ENCODE measurements at places on chromosomes 16 and 17.

- no peak for DNase-seq
Measured at GRCh38 chr17:76499267-76499667, 2.0 kb downstream of the RHBDF2 start.

DNA sequence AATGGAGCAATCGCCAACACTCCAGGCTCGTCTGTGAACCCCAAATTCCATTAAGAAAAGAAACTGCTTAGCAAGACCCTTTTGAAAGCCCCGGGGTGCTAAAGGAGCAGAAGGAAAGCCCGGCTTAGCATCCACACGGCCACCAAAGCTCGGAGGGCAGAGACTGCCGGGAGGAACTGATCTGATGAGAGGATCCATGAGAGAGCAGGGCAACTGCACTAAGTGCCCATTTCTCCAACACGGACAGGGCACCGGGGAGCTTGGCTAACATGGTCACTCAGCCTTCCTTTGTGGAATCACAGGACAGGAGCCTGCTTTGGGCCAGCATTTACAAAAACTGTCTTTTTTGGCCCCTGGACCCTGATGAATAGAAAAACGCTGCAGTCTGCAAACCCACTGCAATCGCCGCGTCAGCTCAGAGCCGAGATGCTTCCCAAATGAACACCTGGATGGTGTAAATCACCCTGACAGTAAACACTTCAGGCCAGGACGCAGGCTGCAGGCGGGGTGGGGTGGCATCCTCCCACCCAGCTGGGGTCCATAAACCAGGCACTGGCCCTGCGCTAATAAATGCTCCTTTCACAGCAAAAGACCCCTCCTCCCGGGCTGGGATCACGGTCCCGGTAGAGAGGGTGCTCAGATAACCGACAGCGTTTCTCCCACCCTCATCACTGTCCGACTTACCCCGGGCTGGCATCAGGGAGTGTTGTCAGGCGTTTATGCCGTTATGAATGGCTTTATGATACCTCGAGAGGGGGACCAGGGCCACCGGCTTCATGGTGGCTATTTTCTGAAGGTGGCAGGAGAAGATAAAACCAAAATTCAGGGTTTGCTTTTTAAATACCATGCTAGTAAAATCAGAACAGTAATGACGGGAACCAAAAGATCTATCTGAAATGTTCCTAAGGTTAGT lies 299.5 kb downstream of the IRF8 start:
- DNase-seq, result no peak

DNA sequence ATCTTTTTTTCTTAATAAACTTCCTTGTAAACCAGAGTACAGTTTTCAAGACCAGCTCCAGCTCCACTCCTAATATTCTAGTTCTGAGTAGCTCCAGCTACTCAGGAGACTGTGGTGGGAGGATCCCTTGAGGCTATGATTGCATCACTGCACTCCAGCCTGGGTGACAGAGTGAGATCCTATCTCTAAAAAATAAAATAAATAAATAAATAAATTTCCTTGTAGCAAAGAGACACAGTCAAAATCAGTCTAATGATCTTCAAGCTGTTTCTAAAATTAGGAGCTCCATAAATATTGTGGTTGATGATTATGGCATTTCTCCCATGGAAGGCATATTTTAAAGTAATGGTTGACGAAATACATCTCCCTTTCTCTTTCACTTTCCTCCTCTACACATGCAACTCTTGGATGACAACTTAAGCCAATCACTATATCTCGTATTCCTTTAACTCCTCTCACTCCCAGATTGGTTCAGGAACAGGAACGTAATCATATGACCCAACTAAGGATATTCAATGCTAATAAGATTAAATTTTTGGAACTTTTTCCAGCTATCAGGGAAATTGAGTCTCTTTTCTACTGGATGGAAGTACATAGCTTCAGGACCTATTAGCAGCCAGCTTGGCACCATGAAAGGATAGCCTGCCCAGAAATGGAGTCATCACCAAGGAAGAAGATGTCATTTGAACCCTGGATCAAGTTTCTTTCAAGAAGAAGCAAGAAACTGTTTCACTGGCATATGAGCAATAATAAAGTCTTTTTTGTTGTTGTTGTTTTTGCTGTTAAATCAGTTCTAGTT lies 42.1 kb upstream of the TAOK1 start:
- DNase-seq, result no peak

DNA sequence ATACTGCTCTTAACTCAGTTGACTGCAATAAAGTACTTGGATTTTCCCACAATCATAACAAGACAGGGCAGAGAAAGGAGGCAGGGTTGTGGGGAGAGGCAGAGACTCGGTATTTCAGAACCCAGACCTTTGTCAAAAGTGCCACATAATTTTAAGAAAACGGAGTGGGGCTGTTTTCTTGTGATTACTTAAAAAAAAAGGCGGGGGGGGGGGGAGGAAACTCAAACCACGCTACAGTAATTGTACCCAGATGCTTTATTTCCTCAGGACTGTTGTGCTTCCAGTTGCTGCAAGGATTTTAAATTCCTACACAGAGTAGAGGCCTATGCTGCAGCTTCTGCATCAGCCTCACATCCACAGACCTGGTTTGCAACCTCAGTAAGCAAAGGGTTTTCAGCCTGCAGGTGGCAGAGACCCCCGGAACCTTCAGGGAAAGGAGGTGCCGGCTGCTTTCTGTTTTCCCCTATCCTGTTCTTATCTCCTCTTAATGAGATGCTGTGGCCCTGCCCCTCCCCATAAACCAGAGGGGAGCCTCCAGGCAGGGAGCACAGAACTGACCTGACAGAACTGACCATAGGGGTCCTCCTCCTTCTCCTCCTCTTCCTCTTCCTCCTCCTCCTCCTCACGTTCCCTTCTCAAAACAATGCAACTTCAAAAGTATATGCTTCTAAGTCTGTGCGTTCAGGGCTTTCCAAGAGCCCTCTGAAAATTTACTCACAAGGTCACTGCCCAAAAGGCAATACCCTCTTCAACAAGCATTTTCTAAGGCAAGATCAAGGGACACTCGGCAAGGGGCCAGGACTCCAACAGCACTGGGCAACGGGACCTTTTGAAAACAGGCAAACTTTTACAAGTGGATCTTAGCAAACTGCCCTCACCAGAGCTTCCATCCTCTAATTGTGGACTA lies 7.5 kb downstream of the AXIN2 start:
- peak; percentile 3 for DNase-seq

DNA sequence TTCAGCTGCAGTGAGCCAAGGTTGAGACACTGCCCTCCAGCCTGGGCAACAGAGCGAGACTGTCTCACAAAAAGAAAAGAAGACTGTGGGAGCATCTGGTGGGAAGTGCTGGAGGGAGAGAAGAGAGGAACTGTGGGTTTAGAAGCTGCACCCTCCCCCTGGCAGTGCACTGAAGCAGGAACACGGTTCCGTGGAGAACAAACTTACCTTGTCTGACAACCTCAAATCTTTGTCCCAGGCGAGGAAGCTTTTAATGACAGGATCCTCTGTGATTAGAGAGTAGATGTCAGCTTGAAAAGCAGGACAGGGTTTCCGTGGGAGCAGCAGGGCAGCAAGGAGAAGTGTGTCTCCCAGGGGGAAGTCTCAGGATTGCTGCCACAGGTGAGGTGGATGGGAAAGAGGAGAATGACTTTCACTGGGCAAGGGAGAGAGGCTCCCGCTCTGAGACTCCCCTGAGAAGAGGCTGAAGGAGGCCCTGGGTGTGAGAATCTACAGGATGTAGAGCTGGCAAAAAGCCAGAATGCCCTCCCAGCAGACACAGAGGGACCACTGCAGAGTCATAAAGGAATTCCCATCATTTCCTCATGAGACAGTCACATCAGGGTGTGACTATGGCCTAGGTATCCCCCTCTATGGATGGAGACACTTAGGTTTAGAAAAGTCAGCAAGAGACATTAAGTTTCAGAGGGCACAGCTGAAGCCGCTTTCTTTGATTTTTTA lies 22.9 kb downstream of the PRR11 start:
- DNase-seq, result no peak

DNA sequence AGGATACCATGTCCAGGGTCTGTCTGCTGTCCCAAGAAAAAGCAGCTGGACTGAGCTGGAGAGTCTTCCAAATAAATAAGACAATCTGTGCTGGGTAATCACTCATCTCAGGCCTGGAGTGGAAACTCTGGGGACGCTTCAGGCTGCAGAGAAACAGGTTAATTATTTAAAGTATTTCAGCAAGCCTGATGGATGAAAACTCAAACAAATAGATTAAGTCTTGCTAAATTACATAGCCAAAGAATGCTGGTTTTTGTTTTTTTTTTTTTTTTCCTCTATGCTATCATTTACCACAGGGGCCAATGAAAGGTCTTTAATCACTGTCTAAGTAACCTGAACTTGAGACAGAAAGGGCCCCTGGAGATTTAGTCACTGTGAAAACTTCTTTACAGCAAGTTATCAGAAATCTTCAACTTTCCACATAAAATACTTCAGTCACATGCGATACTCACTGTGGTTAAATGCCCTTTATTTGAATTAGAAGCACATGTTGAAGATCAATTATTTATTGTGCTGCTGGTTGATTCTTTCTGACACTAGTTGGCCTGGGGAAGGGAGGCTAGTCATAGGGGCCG lies 31.0 kb upstream of the KCNJ2 start:
- no peak for DNase-seq

DNA sequence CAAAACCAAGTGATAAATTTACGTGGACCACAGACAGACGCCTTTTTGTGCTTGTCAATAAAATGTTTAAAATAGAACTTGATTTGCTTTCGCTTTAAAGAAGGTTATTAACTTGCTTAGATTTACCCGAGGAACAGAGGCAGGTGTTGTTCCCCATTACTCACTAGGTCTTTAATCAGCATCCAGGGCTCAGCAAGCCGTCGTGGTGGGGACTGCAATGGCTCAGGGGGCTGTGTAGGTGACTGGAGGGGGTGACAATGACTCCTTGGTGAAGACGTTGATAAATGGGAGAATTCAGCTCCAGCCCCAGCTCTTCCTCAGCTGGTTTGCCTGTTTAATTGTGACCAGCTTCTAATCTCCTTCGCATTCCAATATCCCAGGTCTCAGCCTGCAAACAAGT lies 231.4 kb downstream of the TMEM114 start:
- DNase-seq, result no peak

GRCh38 chr17:36894925-36895324 lies 42.4 kb upstream of the LHX1 start:
- no peak for DNase-seq

- no peak for DNase-seq
Measured at GRCh38 chr17:70050931-70051330, 24.1 kb upstream of the KCNJ16 start.

GRCh38 chr17:74239172-74239571 lies 25.8 kb downstream of the TTYH2 start:
- no peak for DNase-seq

DNA sequence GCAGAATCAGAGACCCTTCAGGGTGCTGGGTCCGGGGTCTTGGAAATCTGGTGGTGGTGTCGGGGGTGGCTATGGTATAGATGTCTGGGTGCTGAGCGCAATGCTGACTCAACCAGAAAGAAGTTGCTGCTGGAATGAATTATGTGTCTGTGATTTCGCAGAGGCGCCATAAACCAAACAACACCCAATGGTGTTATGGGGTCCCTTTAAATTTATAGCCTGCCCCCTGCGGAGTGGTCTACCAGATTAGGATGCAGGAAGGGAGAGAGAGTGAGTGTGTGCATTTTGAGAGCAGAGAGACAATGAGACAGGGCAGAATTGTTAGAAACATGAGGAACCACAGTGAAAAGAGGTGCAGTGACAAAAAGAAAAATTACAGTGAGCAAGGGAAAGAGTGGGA lies 100.7 kb upstream of the CDH11 start:
- DNase-seq, result no peak

GRCh38 chr17:320809-321385 lies 31.7 kb downstream of the RPH3AL start:
- DNase-seq, result no peak

DNA sequence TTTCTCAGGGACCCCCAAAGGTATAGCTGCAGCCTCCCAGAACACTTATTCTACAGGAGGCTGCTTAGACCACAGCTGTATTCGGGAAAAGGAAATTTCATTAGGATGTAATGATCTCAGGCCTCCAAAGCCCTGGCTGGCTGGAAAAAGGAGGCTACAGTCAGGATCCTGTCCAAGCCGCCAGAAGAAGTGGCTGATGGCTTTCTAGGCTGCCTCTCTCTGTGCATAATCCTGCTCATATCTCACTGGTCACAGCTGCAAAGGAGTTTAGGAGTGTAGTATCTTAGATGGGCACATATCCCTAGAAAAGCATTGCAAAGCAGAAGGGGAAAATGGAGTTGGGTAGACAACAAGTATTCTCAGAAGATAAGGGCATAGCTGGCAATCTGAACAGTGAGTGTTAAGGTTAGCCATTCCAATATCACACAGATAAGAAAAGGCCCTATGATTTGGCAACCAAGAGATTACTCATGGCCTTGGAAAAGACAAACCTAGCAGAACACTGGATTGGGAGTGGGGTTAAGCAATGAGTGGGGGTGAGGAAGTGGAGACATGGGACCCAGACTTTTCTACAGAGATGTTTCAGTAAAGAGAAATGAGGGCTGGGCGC lies 26.0 kb upstream of the PRKCA start:
- DNase-seq, result no peak

DNA sequence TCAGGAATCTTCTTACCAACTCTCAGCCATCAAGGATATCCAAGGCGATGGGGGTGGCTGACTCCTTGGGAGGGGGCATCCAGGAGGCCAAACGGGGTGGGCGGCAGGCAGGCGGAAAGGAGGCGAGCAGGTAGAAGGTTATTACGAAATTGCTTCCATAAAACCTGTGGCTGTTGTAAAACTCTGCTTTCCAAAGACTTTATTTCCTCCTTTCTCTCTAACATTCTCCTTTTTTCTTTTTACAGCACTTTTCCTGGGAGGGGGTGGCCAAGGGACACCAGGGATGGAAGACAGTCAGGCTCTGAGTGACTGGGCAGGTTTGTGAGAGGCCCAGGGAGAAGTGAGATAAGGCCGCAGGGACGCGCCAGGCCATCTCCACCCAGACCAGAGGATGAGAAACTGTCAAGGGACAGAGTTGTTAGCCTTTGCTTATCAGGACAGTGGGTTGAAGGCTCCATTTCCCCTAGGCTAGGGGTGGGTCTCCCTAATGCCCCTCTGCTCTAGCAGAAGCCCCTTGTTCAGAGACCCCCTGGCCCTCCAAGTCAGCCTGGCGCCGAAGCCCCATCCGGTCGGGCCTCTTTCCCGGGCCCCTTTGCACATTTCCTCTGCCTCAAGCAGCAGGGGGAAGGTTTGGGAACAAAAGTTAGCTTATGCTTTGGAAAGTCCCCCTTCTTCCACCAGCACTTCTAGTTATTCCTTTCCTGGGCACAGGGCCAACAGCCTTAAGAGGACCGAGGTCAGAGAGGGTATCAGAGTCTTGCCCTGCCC lies 5.0 kb upstream of the HOXB9 start:
- no peak for DNase-seq

Measured in stimulated activated naive CD4-positive, alpha-beta T cell treated with Interleukin-2 at 50 U/mL for 16 hours (primary cell).